Hair follicle dermal papilla cell (primary cell): ENCODE measurements at places on chromosomes 1 and 21. TPM values are rescaled to one million over a fixed set of nuclear protein-coding genes. Genes with fewer than 3 reads are reported as not detected.

Gene TRAPPC10
- 31.9 and 35.7 TPM in 2 replicates for total RNA-seq

Gene CLCA1
- not detected in 2 replicates for total RNA-seq

Gene LMOD1
- total RNA-seq: 43.2 and 60.5 TPM in 2 replicates

Gene ANKRD34A
- total RNA-seq: 1.3 and 1.6 TPM in 2 replicates

Gene LCA5L
- total RNA-seq: 0.81 and 0.97 TPM in 2 replicates

Gene LDLRAD2
- total RNA-seq: 0.16 TPM in 1 of 2 replicates, not detected in the other

Gene WNT3A
- total RNA-seq: not detected in 2 replicates

Gene PKLR
- under 0.01 TPM in 1 of 2 replicates, not detected in the other for total RNA-seq

Gene DNM3
- total RNA-seq: 9.7 and 11.0 TPM in 2 replicates

Gene RIMS3
- total RNA-seq: 0.36 and 0.81 TPM in 2 replicates

Gene IGSF21
- total RNA-seq: not detected in 2 replicates

Gene FAM163A
- total RNA-seq: not detected in 2 replicates

Gene AGMAT
- 0.16 and 1.3 TPM in 2 replicates for total RNA-seq

Gene MYBPHL
- total RNA-seq: not detected in 2 replicates

Gene ADORA3
- not detected in 2 replicates for total RNA-seq

Gene CIART
- 16.6 and 20.2 TPM in 2 replicates for total RNA-seq

Gene RPS8
- 847 and 1,097 TPM in 2 replicates for total RNA-seq

Gene VTCN1
- total RNA-seq: not detected in 2 replicates

Gene C1QB
- not detected in 2 replicates for total RNA-seq

Gene CAMSAP2
- 44.0 and 48.2 TPM in 2 replicates for total RNA-seq

Gene TTC39A
- total RNA-seq: 1.5 and 1.9 TPM in 2 replicates

Gene LRRC3
- 1.3 and 1.5 TPM in 2 replicates for total RNA-seq

Gene SMIM1
- 0.49 and 2.7 TPM in 2 replicates for total RNA-seq

Gene MEX3A
- 0.65 and 1.1 TPM in 2 replicates for total RNA-seq
